Astrocyte of the cerebellum (primary cell): ENCODE measurements at places on chromosomes 12 and 14.

GRCh38 chr14:103504991-103505565 lies 17.6 kb downstream of the CKB start:
- no peak for DNase-seq

- no peak for DNase-seq
These were observed 12.1 kb downstream of the BMAL2 start for GRCh38 chr12:27344760-27345159.

DNA sequence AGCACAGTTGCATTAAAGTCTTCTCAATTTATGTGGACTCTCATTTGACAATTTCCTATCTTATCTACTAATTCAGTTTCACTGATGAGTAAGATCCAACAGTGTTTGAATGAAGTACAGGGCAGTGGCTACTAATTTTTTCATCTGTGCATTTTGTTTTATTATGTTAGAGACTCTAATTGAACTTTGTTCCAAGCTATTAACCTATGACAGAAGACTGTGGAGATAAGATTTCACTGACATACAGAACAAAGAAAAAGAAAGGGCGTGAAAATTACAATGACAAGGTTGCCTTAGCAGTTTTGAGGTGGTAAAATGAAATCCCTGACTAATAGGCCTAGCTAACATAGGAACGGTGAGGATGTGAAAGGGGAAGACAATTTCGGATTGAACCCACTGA lies 153.2 kb upstream of the SOX5 start:
- DNase-seq, result no peak

- DNase-seq, result no peak
These were observed 32.9 kb upstream of the EEA1 start for GRCh38 chr12:92961949-92962348.

DNA sequence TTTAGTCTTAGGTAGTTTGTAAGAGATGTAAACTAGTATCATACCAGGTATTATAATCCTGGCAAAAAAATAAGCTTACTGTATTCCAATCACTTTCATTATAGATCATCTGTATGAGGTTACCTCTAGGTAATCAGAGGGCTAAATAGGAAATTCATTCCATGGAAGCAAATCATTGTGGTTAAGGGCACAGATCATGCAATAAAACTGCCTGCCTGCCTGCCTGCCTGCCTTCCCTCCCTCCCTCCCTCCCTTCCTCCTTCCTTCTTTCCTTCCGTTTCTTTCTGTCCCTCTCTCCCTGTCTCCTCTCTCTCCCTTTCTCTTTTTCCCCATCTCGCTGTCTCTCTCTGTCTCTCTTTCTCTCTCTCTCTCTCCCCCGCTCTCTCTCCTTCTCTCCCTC lies 3.2 kb upstream of the CLEC9A start:
- no peak for DNase-seq

DNA sequence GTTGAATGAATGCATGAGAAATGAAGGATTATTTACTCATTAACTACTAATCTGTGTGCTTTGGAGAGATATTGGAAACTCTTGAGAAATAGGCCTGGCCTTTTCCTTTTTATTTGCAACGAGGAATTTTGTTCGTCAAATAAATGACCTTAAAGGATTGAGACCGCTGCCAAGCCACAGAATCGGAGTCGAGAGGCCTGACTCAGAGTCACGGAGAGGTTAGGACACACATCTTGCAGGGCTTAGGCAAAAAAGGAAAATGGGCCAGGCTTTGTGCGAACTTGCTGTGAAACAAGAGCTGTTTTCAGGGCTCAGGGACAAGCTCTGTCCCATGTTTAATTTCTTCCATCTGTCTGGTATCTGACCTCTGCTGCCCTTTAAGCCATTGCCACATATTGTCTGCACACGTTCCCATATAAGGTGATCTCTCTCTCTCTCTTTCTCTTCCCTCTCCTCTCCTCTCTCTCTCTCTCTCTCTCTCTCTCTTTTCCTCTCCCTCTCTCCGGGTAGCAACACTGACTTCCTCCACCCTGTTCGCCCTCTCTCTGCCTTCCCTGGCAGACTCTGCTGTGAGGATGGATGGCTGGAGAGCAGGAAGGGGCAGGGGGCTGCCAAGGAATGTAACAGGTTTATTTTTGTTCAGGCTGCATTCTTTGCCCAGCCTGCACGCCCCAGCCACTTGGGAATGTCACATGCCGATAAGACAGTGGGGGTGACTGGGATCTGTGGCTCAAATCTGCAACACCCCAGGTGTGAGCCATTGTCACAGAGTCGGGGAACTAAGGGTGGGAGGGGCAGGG lies 14.9 kb upstream of the IFT81 start:
- DNase-seq, result peak; percentile 100

- no peak for DNase-seq
These were observed 8.9 kb upstream of the AMN start for GRCh38 chr14:102913341-102914211.

GRCh38 chr12:103573185-103573584 lies 13.9 kb upstream of the STAB2 start:
- no peak for DNase-seq

GRCh38 chr14:30223966-30224365 lies 296.3 kb upstream of the PRKD1 start:
- DNase-seq, result no peak

DNA sequence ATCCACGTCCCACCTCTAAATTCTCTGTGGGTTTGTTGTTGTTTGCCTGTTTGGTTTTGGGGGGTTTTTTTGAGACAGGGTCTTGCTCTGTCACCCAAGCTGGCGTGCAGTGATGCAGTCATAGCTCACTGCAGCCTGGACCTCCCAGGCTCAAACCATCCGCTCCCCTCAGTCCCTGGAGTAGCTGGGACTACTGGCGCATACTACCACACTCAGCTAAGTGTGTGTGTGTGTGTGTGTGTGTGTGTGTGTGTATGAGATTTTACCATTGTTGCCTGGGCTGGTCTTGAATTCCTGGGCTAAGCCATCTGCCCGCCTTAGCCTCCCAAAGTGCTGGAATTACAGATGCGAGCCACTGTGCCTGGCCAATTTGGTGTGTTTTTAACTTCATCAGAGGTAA lies 236.2 kb downstream of the SLC41A2 start:
- DNase-seq, result no peak
